ENCODE measurements at places on chromosomes 11 and 22.
A peak's percentile ranks its signal among the peaks of the same experiment; 100 is the strongest.

- no peak for DNase-seq
Measured at GRCh38 chr22:29300807-29301601, 5.4 kb upstream of the GAS2L1 start.

DNA sequence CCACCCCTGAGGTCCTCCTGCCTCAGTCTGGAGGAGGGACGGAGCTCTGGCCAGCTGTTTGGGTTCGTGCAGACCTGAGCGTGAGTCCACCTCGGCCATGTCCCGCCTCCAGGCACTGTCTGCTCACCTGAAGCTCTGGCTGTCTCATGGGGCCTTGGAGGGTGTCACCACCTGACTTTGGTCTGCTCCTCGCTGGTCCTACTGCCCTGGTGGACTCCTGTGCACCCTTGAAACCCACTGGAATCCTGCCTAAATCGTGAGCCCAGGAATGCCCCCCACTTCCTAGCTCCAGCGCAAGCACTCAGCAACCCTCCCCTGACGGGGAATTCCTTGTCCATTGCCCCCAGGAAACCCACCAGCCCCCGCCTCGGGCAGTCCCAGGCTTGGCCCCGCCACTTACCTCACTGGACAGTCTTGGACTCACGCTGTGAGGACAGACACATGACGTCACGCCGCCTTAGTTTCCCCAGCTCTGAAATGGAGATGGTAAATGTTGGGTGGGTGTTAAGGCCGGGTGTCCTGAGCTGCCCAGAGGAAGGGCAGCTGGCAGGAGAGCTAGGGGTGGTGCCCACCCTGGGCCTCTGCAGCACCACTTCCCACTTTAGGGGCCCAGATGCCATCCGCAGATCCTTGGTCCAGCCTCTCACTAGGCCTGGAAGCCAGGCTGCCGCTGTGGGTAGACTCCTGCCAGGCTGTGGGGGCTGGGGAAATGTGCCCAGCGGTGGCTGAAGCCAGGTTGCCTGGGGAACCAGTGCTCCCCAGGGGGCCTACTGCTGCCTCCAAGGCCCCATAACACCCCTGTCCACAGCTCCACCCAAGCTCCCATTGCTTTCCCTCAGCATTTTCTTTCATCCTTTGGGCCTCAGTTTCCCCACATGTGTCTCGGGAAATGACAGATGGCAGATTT lies 18.2 kb upstream of the TBX1 start:
- no peak for DNase-seq

DNA sequence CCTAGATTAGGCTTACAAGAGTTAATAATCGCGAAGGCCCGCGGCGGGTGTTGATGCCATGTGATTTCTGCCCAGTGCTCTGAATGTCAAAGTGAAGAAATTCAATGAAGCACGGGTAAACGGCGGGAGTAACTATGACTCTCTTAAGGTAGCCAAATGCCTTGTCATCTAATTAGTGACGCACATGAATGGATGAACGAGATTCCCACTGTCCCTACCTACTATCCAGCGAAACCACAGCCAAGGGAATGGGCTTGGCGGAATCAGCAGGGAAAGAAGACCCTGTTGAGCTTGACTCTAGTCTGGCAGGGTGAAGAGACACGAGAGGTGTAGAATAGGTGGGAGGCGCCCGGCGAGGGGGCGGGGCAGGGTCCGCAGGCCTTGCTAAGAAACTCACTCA lies 65.5 kb downstream of the AAMDC start:
- DNase-seq = no peak

- no peak for DNase-seq
Measured at GRCh38 chr22:20469110-20469868, 26.3 kb downstream of the KLHL22 start.

DNA sequence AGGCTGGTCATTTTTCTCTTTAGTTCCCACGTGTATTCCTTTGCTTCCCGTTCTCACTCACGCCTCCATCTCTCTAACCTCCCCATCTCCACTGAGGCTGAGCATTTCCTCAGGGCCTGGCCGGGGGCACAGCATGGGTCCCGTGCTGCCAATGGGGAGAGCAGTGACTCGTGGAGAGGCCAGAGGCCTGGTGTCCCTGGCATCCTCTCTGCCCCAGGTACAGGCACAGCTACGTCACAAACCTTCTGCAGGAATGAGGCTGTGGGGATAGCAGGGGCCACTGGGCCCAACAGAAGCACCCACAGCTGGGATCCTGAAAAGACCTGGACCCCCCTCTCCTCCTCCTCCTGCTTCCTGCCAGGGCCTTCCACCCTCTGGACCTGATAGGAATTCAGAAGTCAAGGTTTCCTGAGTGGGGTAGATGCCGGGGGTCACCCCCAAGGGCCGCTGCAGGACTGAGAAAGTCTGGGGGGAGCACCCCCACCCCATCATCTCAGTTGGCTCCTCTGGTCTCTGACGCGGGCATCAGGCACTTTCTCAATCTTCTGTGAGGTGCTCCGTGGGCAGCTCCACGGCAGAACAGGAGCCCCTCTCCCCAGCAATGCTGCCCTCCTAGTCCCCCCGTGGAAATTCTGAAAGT lies 11.8 kb downstream of the PNPLA5 start:
- DNase-seq = no peak

- DNase-seq = no peak
Measured at GRCh38 chr11:83151274-83151977, 5.5 kb upstream of the PCF11 start.

DNA sequence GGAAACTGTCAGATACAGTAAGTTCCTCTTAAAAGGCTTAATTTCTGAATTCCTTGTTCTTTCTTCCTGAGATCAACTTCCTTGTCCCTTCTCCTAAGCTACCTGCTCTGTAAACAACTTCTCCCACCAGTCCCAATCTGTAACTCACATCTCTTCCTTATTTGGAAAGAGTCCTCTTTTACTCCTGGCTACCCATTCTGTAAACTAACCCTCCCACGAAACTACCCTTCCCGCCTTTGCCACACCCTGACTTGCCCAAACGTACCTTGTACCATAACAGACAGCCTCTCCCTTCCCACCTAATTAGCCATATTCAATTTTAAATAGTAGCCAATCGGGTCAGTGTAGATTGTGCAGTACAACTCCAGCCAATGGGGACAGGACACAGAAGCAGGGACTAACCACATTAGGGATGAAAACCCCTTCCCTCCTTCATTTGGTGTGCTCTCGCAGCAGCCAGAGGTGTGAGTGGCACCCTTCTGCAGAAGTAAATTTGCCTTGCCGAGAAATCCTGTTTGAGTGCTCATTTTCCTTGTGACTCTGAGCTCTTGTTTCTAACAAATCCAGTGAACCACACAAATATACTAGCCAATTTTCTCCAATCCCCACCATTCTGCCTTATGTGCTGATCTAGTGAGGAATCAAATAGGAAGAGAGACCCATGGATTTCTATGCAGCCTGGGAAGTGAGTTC lies 49.5 kb downstream of the ZNF280B start:
- DNase-seq = no peak

GRCh38 chr11:128412847-128413791 lies 174.2 kb downstream of the ETS1 start:
- no peak for DNase-seq

GRCh38 chr11:44970293-44970692 lies 19.6 kb upstream of the TP53I11 start:
- no peak for DNase-seq

DNA sequence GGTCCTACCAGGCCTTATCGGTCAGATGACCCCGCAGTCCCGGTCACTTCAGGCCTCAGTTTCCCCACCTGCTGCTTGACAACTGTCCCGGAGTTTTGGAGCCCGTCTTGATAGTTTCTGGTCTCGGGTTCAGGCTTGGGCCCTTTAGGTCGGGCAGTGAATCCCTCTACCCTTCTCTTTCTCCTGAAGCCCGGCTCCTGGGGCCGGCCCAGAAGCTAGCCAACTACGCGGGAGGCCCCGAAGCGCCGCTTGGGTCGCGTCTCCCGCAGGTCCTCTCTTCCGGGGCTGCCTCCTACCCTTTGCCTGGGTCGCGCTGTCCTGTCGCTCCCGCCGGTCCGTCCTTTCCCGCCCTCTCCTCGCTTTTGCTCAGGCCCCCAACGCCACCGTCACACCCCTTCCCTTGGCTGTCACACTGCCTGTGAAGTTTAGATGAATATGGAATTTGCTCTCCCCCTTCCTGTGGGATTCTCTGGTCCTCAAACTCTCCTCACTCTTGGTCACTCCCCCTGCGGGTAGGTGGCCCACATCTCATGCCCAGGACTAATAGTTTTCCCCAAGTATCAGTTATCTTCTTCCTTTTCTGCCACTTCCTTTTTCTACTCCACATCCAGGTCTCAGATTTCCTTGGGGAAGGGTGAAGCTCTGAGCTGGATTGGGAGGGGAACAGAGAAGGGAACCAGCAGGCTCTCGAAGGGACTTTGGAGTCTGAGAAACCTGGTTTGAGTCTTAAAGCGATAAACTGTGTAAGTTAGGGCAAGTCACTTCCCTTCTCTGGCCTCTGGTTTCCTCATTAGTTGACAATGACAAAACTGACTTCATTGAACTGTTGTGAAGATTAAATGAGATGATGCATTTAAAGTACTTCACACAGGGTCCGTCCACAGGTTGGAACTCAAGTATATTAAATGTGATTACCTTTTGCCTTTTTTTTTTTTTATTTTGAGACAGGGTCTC lies 790 bp downstream of the RAB1B start:
- peak; percentile 51 for DNase-seq

DNA sequence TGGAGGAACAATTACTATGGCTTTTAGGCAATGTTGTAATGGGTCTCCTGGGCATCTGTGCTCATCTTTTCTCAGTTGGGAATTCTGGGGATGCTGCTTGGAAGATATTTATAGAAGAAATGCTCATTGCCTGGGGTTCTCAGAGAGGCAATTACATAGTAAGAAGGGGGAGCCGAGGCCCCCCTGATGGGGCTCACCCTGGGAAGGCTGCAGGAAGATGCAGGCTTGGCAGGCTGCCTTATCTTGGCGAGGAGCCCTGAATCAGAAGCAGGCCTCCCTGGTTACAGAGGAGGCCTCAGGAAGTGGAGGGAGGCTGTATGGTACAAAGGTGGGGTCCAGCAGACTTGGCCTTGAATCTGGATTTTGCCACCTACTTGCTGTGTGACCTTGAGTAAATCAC lies 60.6 kb upstream of the CRYBB3 start:
- DNase-seq = no peak

DNA sequence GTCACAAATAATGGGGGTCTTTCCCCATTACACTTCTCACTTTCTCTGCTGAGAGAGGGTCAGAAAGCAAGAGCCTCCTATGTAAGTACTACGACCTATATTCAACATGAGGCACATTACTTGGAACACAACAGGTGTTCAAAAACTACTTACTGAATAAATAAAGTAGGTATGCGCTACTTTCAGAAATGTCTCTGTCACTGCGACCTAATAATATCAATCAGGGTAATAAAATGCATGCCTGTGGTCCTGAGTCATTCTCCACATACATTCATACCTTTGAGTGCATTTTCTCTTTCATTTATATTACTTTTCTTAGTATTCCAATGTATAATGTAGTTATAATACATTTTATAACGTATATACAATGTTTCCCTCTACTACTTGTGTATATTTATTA lies 838.9 kb downstream of the DLG2 start:
- no peak for DNase-seq

- no peak for DNase-seq
Measured at GRCh38 chr11:46391578-46392420, at the start of gene CHRM4. Gene CHRM4, minus strand, starts transcription at chr11:46391776. Its CDS starts 5,219 bp downstream, at chr11:46386557.

- DNase-seq = no peak
Measured at GRCh38 chr11:86370171-86370570, 4.5 kb upstream of the CCDC81 start.

GRCh38 chr11:85590848-85591483 lies 36.2 kb downstream of the DLG2 start:
- DNase-seq = peak; percentile 14

DNA sequence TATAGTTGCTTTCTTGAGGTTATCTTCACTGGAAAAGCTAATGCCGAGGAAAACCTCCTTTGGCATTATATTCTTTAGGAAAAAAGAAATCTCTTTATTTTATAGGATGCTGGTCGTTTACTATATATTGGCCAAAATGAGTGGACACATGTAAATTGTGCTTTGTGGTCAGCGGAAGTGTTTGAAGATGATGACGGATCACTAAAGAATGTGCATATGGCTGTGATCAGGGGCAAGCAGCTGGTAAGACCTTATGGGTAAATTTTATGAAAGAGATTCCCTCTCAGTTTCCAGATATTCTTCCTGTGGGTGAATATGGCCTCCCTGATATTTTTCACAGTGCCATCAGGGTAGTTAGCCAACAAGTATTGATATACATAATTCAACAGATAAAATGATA lies 29.4 kb upstream of the TTC36 start:
- peak; percentile 26 for DNase-seq

GRCh38 chr11:125071846-125072217 lies 8.7 kb downstream of the SLC37A2 start:
- DNase-seq = no peak

GRCh38 chr11:69918938-69919650 lies 99.9 kb upstream of the FGF3 start:
- DNase-seq = no peak

- DNase-seq = no peak
Measured at GRCh38 chr22:21762712-21763581, 27.4 kb upstream of the YPEL1 start.

DNA sequence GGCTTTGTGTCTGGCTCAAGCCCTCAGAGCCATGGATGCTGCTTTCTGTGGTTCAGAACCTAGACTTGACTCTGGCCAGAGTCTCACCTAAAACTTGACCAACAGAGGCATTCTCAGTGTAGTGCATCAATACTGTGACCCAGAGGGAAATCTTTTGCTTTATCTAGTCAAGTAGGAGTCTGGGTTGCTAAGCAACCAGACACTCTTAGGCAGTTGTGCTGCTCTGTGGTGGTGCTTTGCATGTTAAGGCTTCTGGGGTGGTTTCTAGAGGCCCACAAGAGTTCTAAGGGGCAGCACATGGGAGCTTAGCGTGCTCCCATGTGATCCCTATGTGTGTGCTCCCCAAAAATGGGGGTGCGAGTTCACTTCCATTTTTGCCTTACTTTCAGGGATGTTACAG lies 224.6 kb upstream of the PLET1 start:
- no peak for DNase-seq

DNA sequence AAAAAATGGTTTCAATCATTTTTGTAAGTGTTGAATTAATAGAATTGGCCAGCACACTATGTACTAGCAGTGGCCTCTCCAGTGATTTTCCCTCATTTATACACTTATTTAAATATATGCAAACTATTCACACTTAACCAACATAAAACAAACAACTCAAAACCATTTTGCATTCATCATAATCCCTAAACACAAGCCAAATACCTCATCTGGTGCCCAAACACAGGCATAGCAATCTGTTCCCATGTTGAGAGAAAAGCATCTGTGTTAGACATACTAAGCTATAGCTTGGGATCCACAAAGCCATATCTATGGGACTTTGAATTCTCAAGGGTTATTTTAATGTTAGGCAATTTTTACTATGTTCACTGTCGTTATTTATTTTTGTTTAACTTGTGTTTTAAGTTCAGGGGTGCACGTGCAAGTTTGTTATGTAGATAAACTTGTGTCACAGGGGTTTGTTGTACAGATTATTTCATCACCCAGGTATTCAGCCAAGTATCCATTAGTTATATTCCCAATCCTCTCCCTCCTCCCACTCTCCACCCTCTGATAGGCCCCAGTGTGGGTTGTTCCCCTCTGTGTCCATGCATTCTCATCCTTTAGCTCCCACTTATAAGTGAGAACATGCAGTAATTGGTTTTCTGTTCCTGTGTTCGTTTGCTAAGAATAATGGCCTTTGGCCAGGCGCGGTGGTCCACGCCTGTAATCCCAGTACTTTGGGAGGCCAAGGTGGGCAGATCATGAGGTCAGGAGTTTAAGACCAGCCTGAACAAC lies 31.0 kb upstream of the RCN1 start:
- no peak for DNase-seq

GRCh38 chr22:33129621-33130020 lies 71.4 kb upstream of the SYN3 start:
- no peak for DNase-seq
